Psoas muscle (tissue), 8 donors: ENCODE measurements at places on chromosomes 11 and 22.

GRCh38 chr11:13297308-13297916 is 19.8 kb downstream of the BMAL1 start:
- DNase-seq, result no peak

- DNase-seq, result no peak
Observed at GRCh38 chr22:41445129-41446056, 1.2 kb downstream of the TOB2 start.

DNA sequence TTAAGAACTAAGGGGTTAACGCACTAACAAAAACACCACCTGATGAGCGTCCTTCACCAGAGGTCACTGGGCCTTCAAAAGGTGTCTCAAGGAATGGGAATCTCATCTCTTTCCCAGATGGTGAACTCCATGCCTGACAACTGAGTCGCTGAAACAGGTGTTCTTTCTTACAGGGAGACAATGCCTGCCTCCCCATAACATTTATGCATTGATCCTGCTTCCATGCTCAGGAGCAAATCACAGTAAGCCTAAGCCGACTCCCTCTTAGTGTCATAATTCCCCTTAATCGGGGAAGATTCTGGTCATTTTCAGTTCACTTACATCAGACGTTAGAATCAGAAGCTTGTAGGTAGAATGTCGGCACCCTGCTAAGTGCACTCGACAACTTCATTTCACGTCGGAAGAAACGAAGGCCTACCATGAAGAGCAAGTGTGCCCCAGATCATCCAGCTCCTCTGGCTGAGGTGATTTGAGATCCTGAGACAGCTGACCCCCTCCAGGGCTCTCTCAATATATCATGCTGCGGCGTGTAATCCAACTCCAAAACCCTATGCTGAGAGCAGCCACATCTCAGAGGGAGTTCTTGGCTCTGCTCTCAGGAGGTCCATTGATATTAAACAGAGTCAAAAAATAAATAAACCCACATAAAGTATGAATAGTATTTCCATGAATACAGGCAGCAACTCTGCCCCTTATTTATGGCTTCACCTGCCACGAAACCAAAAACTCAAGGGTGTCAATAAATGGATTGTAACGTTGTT is 163.1 kb downstream of the LARGE1 start:
- no peak for DNase-seq

DNA sequence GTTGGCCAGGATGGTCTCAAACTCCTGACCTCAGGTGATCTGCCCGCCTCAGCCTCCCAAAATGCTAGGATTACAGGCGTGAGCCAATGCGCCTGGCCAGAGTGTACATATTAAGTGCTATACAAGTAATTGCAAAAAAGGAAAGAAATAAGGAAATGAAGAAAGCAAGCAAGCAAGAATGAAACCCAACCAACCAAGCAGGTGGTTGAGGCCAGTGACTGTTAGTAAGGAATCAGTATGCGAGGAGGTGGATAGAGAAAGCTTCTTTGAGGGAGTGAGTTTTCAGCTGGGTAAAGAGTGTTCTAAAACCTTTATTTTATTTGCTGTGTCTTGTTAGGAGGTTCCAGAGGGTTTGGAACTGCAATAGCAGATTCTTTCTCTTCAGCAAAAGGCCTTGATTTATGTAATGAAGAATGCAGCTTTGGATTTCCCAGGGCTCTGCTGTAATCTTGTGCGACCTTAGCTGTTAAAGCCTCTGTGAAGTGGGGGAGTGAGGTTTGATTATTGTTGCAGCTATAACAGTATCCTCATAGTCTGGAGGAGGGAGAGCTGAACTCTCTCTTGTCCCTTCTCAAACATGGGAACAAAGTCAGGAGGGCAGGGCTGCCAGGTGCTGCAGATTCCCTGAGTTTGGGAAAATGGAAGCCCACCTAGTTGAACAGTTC is 5.7 kb downstream of the AMPD3 start:
- no peak for DNase-seq

DNA sequence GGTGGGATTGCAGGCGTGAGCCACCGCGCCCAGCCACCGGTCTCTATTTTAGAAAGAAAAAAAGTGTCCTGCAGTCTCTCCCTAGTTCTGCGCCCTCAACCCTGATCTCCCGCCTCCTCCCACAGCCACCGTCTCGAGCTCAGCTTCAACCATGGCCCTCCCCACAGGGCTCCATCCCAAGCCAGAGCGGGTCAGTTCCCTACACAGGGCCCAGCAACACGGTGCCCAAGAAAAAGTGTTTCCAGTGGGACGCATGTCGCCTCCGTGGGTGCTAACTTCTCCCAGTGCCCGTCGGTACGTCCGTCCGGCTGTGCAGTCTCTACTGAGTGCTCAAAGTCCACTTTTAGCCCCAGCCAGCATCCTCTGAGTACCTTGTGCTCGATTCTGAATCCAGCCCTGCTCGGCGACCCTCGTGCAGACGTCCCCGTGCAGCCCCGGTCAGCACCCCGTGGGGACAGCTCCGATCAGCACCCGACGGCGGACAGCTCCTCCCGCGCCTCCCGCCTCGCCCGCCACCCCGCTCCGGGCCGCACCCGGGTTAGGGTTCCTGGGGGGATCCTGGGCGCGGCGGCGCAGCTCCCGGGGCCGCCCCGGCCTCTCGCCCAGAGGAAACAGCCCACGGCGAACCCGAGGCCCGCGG is 657 bp upstream of the MAPK8IP2 start:
- peak; percentile 51 for DNase-seq

GRCh38 chr11:129455101-129455500 is 79.5 kb downstream of the BARX2 start:
- DNase-seq, result no peak
